ENCODE measurements at places on chromosomes 1 and 21. TPM values are rescaled to one million over a fixed set of nuclear protein-coding genes. Genes with fewer than 3 reads are reported as not detected.

- H3K4me1 ChIP-seq, result peaks cover 19% of the 10 kb centered on the region
- no peak overlapping the region for H3K4me3 ChIP-seq
- H3K27ac ChIP-seq, result no peak overlapping the region
- no peaks in the 10 kb centered on the region for H3K27me3 ChIP-seq
- no peak for DNase-seq
These were observed 21.1 kb upstream of the SELP start for GRCh38 chr1:169651035-169651434.

DNA sequence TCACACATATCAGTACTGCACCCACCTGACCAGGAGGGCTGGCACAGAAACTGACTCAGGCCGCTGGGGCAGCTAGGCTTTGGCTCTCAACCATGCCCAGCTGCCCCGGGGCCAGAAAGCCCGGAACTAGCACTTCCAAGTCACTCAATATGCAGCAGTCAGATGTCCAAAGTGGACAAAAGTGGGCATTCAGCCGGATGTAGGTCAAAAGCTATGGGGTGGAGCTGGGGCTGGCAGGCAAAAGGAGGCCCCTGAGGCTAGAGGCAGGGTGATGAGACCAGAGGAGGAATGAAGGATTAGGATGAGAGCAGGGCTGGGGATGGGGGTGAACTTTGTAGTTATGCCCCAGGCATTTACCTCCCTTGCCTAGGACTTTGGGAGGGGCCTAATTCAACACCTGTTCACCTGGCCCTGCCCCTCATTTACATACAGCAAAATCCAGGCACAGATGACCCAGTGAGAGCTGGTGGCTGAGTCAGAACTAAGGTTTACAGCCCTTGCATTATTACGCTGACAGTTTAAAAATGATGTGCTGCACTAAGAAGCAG is 30.7 kb upstream of the EDN2 start:
- DNase-seq, result no peak

Gene TRIM58
- 0.44 TPM for total RNA-seq

Gene BACH1
- total RNA-seq, result 52.8 TPM

DNA sequence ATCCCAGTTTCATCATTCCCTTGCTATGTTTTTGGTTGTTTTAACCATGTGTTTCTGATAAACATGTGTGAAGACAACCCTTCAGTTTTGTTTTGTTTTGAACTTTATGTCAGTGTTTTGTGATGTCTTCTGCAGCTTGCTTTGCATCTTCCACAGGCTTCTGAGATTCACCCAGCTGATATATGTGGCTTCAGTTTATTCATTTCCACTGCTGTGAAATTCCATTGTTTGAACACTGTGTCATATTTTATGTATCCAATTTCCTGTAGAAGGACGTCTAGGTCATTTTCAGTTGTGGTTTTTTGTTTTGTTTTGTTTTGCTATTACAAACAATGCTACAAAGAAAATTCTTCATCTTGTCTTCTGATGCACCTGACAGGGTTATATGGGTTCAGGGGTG is 27.2 kb upstream of the SLC26A9 start:
- no peaks in the 10 kb centered on the region for H3K27me3 ChIP-seq
- H3K4me1 ChIP-seq, result no peaks in the 10 kb centered on the region
- no peaks in the 10 kb centered on the region for H3K36me3 ChIP-seq
- H3K27ac ChIP-seq, result no peak overlapping the region
- no peak for DNase-seq

- H3K4me1 ChIP-seq, result no peaks in the 10 kb centered on the region
- no peak for DNase-seq
- H3K27me3 ChIP-seq, result no peaks in the 10 kb centered on the region
These were observed 54.4 kb upstream of the SCAF4 start for GRCh38 chr21:31786164-31786920.

GRCh38 chr1:79369091-79369490 is 362.6 kb upstream of the ADGRL4 start:
- H3K4me1 ChIP-seq, result no peaks in the 10 kb centered on the region
- no peak for DNase-seq
- no peak overlapping the region for H3K27ac ChIP-seq
- no peaks in the 10 kb centered on the region for H3K36me3 ChIP-seq
- H3K27me3 ChIP-seq, result no peaks in the 10 kb centered on the region
- H3K4me3 ChIP-seq, result no peak overlapping the region

- H3K36me3 ChIP-seq, result no peaks in the 10 kb centered on the region
- no peak for DNase-seq
- no peak overlapping the region for H3K27ac ChIP-seq
- H3K4me1 ChIP-seq, result no peaks in the 10 kb centered on the region
- H3K4me3 ChIP-seq, result no peak overlapping the region
These were observed 1470.7 kb downstream of the NCAM2 start for GRCh38 chr21:22468893-22469292.

DNA sequence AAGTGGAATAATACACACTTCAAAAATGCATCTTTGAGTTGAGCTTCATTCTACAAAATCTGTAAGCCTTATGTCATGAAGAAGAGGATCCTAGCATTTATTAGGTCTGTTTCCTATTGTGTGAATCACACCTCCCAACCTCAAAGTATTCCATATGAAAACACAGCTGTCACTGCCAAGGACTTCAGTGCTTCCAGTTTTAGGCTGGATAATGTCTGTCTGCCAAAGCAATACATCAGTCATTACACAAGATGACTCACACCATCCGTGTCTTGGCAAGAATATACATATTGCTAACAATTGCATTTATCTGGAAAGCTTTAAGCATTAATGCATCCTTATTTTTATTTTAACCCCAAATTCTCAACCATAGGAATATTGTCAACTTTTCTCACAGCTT is 125.7 kb upstream of the TMPRSS15 start:
- H3K27me3 ChIP-seq, result no peaks in the 10 kb centered on the region
- H3K27ac ChIP-seq, result no peak overlapping the region
- H3K36me3 ChIP-seq, result no peaks in the 10 kb centered on the region
- no peak for DNase-seq
- no peaks in the 10 kb centered on the region for H3K4me1 ChIP-seq

DNA sequence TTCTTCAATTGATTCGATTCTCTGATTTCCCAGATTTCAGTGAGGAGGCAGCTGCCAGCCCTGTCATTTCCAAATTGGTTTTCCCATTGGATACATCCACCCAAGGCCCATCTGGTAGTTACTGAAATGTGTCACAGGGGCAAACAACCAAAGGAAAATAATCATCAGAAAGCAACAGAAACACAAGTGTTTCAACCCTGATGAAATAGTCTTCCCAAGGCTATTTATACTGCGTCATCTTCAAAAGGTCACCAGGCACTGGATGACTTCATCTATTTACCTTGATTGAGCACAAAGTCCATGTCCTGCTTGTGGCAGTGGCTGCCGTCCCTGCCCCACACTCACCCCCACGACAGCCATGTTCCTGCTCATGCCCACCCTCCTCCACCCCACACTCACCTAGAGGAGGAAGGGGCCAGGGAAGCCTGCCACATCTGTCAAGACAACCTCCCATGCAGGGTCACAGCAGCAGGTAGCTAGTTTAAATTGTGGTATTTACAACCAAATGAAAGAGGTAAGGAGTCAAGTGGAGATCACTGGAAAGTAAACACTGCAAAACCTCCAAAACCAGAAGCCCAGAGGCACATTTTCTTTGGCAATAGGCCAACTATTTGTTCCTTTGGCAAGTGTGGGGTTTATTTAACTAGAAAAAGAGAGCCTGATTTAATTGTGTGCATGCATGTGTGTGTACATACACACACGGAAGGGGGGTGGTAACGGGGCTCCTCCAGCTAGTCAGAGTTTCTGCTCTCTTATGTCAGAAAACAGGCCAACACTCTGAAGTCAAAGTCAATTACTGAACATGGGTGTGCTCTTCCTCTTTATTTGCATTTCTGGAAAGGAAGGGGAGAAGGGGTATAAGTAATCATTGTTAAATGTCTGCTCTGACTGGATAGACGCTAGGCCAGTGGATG is 49.5 kb upstream of the RAB4A start:
- no peak overlapping the region for H3K27ac ChIP-seq
- H3K4me1 ChIP-seq, result peaks cover 4% of the 10 kb centered on the region
- no peak for DNase-seq
- no peaks in the 10 kb centered on the region for H3K36me3 ChIP-seq
- no peaks in the 10 kb centered on the region for H3K27me3 ChIP-seq

- H3K36me3 ChIP-seq, result no peaks in the 10 kb centered on the region
- peaks cover 28% of the 10 kb centered on the region for H3K27me3 ChIP-seq
- no peak overlapping the region for H3K27ac ChIP-seq
- H3K4me1 ChIP-seq, result no peaks in the 10 kb centered on the region
- H3K4me3 ChIP-seq, result no peak overlapping the region
These were observed 180.7 kb upstream of the VAMP3 start for GRCh38 chr1:7590426-7590790.

Gene KRTAP21-2
- not detected for total RNA-seq

GRCh38 chr21:14926186-14926585 is 138.6 kb downstream of the NRIP1 start:
- no peaks in the 10 kb centered on the region for H3K27me3 ChIP-seq
- H3K4me3 ChIP-seq, result no peak overlapping the region
- no peaks in the 10 kb centered on the region for H3K36me3 ChIP-seq
- H3K27ac ChIP-seq, result no peak overlapping the region

GRCh38 chr1:110597966-110598365 is 8.2 kb downstream of the KCNA2 start:
- H3K27me3 ChIP-seq, result peaks cover 4% of the 10 kb centered on the region
- no peak overlapping the region for H3K27ac ChIP-seq
- H3K36me3 ChIP-seq, result no peaks in the 10 kb centered on the region
- H3K4me3 ChIP-seq, result no peak overlapping the region
- H3K4me1 ChIP-seq, result no peaks in the 10 kb centered on the region

- H3K27ac ChIP-seq, result no peak overlapping the region
- H3K36me3 ChIP-seq, result no peaks in the 10 kb centered on the region
- H3K27me3 ChIP-seq, result no peaks in the 10 kb centered on the region
- no peak for DNase-seq
- H3K4me1 ChIP-seq, result peaks cover 11% of the 10 kb centered on the region
- no peak overlapping the region for H3K4me3 ChIP-seq
These were observed 6.6 kb upstream of the FCRL6 start for GRCh38 chr1:159795534-159795933.

DNA sequence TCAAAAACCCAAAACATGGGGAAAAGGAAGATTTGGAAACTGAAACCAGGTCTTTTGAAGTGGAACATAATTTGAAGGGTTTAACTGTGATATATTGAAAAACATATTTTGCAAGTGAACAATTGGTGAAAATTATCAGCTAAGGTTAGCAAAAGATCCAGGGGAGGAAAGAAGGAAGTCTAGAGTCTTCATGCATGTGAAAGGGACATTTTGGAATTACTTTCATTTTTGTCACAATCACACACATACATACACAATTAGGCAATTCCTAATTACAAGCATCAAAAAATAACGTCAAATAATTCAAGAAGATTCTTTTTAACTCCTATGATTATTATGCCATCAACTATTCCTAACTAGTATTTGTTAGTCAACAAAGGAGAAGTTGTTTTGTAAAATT is 64.7 kb upstream of the NFIA start:
- no peaks in the 10 kb centered on the region for H3K36me3 ChIP-seq
- no peak overlapping the region for H3K4me3 ChIP-seq
- no peaks in the 10 kb centered on the region for H3K4me1 ChIP-seq

DNA sequence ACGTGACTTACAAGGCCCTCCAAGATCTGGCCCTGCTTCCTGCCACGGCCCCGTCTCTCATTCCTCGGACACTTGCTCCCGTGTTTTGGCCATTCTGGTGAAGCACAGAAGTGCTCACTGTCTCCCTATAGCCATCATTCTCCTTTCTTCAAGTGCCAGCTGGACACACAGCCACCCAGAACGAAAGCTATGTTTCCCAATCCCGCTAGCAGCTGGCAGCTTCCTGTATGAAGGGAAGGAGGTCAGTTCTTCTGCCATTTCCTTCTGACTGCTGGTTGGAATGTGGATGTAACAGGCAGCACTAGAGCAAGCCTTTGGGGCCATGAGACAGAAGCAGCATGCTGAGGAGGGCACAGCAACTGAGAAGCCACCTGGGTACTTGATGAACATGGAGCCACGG is 82.8 kb downstream of the TGFBR3 start:
- no peaks in the 10 kb centered on the region for H3K27me3 ChIP-seq
- peak overlapping the region; percentile 98 for H3K27ac ChIP-seq
- peaks cover 52% of the 10 kb centered on the region for H3K4me1 ChIP-seq

GRCh38 chr1:63883494-63884235 is 109.8 kb downstream of the ROR1 start:
- DNase-seq, result no peak
- no peaks in the 10 kb centered on the region for H3K4me1 ChIP-seq
- H3K4me3 ChIP-seq, result no peak overlapping the region
- no peaks in the 10 kb centered on the region for H3K27me3 ChIP-seq
- H3K36me3 ChIP-seq, result no peaks in the 10 kb centered on the region
- no peak overlapping the region for H3K27ac ChIP-seq

Gene RBM11
- 4.6 TPM for total RNA-seq

Gene CFAP74
- not detected for total RNA-seq

DNA sequence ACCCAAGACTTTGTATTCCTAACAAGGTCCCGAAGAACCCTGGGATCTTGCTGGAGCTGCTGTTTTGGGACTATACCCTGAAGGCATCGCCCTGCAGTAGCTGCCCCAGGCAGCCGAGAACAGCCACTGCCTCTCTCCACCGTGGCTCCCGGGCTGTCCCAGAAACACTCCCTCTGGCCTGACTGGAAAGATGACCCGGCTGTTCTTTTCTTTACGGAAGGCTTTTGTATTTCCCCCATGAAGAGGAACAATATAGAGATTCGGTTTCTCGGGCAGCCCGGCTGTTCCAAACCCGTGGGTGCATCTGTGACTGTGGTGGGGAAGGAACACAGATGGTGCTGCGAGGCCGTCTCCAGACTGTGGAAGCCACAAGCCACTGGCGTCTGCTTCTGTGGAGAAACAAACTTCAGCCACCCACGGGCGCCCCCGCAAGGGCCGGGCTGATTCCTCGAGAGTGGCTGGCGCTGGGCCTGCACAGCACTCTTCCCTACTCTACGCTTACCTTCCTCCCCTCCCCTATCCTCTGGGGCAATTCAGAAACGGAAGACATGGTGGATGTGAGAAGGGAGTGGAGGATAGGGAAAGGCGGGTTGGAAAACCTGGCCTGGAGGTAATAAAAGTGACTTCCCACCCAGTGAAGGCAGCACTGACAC is 33.7 kb upstream of the VASH2 start:
- H3K36me3 ChIP-seq, result no peaks in the 10 kb centered on the region
- H3K27me3 ChIP-seq, result no peaks in the 10 kb centered on the region
- H3K27ac ChIP-seq, result no peak overlapping the region
- DNase-seq, result peak; percentile 3

Measured in T-cell (primary cell).